ENCODE measurements at places on chromosomes 3 and 15.

- DNase-seq: no peak
Observed at GRCh38 chr3:47193871-47194859, 30.3 kb upstream of the SETD2 start.

DNA sequence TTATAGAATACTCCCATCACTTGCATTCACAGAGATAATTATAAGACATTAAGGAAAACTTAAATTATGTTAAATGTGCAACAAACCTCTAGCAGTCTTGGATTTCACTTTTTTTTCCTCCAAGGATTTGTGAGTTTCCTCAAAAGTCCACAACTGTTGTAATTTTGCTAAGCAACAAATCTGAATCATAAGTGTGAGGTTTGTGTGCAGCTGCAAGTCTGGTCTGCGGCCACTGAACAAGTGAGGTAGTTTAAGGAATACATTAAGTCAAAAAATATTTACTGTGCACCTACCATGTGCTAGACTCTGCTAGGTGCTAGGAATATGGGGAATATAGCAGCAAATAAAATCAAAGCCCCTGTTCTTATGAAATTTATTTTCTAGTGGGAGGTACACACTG is 70.2 kb downstream of the LRRC28 start:
- DNase-seq: no peak

DNA sequence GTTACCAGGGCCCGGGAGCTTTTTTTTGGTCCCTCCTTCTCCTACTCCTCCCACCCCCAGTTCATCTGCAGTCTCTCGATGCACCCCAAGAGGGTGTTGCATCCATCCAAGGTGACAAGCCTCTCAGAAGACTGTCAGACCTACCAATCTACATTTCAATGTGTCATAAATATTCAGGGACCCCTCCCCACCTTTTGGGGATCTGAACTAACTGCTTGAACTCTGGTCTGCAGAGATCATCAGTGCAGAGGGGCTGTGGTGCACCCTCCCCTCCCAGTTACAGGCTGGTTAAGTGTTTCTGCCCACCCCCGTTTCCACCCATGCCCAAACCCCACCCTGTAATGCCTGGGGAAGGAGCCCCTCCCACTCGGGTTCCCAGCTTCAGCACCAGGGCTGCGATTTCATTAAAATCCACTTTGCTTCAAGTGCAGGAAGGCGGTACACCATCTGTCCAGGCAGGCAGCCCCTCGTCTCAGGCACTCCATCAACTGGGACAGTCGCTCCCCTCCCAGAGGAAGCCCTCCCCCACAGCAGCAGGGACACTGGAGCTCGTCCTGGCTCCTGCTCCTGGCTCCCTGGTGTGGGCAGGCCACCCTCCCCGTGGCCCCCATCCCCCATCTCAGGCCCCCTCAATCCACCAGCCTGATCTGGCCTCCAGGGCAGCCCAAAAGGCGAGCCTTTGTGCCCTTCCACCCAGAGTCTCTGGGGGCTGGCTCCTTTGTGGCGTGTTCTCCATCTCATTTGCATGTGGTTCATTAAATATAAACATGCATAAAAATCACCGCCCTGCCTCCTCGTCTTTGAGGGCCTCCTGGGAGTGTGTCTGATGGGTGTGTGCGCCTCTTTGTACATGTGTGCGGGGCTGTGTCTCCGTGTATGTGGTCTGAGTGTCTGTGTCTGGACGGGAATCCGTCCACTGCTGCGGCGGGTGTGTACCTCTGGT is 32.3 kb downstream of the RNU5B-1 start:
- DNase-seq: no peak

GRCh38 chr3:23830869-23831484 is 25.2 kb downstream of the UBE2E1 start:
- DNase-seq: no peak

DNA sequence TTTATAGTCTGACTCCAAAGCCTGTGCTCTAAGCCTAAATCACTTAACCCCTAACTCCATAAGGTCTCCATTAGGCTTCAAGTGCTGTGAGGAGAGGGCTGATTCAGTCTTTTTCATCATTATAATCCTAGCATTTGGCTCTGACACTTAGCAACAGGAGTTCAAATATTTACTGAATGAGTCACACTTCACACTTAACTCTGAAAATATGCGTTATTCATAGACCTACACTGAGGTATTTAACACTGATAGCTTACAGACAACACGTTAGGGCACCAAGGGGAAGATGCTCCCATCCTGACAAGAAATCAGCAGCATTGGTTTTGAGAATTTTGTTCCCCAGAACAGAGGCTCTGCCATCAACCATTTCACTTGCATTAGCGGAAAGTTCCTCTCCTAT is 53.5 kb downstream of the MSL2 start:
- no peak for DNase-seq

- no peak for DNase-seq
Observed at GRCh38 chr15:27124287-27124871, 153.4 kb downstream of the GABRG3 start.

- DNase-seq: no peak
Observed at GRCh38 chr3:50454481-50455070, 48.9 kb downstream of the CACNA2D2 start.

GRCh38 chr3:77328690-77329089 is 288.8 kb downstream of the ROBO2 start:
- no peak for DNase-seq

- DNase-seq: no peak
Observed at GRCh38 chr3:113104357-113105092, 106.8 kb upstream of the BOC start.

DNA sequence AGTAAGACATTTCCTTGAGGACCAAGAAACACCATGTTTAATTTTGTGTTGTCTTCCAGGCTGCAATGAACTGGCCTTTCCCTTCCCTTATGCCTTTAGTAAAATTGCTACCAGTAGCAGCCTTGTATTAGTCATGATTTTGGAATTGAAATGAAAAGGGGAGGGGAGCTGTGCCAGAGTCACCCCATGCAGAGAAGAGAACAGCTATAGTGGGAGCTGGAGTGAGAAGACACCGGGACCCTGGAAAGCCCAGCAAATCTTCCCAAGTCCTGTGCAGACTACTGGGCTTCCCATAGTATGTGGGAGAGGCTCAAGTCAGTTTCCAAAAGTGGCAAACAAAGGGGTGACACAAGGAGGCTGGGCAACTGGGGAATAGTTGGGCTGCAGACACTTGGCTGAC is 178.5 kb downstream of the NR1D2 start:
- no peak for DNase-seq

DNA sequence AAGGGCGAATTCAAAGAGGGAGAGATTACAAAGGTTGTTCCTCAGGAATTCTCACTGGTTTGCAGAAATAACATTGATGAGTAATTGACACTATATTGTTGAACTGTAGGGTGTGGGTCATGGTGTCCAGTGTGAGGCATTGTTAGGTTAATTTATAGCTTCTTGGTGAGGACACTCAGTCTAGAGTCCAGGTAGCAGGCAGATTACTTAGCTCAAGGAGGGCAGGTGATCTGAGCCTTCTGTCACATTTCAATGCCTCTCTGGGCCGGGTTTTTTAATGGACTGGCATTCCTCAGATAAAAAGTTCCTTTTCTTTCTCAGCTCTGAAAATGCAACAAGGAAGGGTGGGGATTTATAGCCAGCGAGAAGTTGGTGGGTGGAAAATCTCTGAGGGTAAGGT is 194.2 kb upstream of the PROK2 start:
- DNase-seq: no peak

GRCh38 chr3:8438507-8439079 is 63.0 kb upstream of the LMCD1 start:
- DNase-seq: no peak

DNA sequence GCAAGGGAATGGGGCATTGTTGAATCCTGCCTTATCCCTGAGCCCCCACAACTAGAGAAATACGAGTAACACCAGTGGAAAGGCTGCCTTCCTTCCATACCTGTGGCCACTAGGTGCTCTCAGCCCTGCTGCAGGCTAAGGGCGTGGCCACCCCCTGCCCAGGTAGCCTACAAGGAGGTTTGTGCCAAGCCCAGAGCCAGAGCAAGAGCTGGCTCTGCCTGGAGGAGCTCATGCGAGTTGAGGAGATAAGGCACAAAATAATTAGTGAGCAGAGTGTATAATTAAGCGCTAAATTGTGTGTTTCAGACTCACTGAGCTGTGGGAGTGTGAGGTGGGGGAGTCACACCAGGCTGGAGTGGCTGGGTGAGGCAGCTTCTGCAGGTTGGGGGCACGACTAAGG is 49.2 kb downstream of the TPRA1 start:
- DNase-seq: no peak

- no peak for DNase-seq
Observed at GRCh38 chr3:52268036-52268435, 10.4 kb downstream of the WDR82 start.

DNA sequence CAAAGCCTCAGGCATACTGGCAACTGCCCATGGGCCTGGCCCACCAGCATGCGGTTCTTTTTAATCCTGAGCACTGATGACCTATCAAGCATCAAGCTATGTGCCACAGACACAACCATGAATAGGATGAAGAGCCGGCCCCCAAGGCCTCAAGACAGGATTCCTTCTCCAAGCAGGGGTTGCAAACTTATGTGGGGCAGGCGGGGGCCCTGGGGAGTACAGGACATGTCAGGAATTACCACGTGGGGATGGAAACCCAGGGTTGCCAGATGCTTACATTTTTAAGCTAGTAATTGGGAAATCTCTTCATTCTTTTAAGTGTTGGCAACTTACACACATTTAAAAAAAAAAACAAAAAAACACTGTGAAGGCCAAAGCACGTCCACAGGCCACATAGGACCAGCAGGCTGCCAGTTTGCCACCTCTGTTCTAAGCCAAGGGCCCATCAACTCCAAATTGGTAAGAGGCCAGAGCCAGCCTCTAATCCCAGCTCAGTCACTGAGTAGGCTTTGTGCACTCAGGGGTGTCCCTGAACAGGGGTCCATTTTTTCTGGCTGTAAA is 32.8 kb downstream of the BDH1 start:
- no peak for DNase-seq

DNA sequence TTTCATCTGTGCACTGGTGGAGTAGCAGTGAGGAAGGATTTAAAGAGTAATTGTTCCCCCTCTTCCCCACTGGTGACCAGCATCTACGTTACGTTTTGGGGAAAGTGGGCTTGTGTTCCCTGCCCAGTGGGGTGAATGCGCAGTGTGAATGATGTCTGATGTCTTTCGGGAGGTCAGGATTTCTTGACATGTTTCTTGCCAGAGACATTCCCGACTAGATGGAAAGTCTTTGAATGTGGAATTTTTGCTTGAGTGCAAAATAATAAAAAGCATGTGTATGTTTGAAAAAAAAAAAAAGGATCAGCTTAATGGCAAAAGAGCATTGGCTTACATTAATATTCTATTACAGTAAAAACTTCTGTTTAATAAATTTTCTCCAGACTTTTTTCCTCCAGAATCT is 632.2 kb downstream of the FOXP1 start:
- no peak for DNase-seq

GRCh38 chr3:108133858-108134554 is 43.2 kb upstream of the CD47 start:
- no peak for DNase-seq

DNA sequence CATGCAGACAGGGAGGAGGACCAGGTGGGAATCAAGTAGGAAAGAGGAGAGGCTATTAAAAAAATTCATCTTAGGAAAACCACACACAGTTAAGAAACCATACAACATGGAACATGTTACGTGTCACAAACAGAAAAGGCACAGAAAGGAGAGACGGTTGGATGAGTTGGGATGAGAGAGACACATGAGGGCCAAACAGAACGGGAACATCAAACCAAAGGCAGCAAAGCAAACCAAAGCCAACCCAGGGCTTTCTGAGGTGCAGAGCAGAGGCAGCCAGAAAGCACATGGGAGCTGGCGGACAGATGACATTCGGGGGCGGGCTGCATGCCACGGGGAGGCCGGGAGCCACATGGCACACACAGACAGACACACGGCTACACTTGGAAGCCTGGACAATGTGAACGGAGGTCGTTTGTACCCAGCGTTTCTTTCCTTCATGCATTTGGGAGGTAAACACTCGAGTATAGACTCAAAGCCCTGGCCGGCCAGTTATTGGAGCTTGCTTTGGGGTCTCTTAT is 8.6 kb upstream of the SEC13 start:
- no peak for DNase-seq

- no peak for DNase-seq
Observed at GRCh38 chr3:106930086-106930485, 447.2 kb upstream of the CCDC54 start.

- no peak for DNase-seq
Observed at GRCh38 chr3:150936693-150937092, 31.5 kb upstream of the MINDY4B start.

DNA sequence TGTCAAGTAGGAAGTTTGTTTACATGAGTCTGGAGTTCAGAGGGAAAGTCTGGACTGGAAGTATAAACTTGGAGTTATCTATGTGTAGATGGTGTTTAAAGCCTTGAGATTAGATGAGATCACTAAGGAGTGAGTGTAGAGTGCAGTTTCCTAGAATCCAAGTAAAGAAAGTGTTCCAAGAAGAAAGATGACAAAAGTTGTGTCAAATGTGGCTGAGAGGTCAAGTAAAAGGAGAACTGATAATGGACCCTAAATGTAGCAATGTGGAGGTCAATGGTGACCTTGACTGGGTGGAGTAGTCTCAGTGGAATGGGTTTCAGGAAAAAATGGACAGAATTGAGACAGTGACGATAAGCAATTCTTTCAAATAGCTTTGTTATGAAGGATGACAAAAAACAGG is 39.9 kb upstream of the ULK4 start:
- no peak for DNase-seq

DNA sequence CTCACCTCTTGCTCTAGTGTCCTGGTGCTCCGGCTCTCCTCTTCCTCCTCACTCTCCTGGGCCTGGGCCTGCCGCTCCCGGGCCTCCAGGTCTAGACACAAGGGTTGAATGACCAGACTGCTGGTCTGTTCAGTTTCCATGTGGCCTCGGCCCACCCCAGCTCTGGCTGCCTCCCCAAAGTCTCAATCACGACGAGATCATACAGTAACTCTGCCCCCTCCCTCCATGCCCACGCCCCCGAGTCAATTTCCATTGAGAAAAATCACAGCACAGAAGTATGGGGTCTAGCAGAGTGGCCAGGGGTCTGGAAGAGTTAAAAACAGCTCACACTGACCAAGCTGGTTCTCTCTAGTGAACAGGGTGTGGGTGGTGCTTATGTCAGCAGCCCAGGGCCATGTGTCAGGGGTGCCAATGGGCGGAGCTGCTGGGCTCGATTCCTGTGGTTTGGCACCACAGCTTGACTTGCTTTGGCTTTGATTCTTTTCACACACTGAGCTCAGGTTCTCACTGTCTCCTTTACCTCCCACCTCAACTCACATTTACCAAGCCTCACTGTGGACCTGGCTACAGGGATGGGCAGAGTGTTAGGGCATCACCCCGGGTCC is 6.9 kb downstream of the C15orf62 start:
- no peak for DNase-seq

DNA sequence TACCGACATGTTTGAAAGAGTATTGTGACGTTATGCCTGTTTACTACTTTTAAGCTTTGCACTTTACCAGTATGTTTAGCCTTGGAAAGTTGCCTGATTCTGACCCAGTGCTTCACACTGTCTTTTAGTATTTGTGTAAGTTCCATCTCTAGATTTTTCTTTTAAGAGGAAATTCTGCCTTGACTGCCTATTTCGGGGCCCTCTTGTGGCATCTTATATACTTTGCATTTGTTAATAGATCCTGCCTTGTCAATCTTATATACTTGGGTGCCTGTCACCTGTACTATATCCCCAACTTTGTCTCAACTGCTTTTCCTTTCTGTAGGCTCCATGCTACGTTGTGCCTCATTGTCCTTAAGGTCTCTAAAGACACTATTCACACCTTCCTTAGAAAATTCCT is 244.6 kb downstream of the STXBP5L start:
- DNase-seq: no peak
